ENCODE measurements at places on chromosomes 5 and 9.

DNA sequence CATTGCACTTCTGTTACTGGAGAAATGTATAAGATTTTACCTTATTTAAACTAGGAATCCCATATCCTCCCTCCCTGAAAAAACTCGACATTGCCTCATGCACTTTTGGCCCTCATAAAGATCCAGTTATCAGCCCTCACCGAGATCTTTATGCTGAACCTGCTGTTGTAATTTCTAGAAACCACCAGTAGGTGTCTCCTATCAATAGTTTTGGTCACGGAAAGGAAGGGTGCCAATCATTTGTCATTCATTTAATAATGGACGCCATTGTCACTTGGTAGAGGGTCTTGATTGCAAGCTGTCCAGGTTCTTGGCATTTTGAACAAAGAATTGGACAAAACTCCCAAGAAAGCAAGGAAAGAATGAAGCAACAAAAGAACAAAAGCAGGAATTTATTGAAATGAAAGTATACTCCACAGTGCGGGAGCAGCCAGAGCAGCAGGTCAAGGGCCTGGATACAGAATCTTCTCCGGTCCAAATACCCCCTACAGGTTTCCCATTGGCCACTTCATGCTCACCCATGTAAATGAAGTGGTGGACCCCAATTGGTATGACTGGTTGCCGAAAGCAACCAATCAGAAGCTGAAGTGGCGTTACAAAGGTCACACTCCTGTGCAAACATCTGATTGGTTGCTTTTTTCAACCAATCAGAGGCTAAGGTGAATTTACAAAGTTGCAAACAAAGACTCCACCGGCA is 524.3 kb downstream of the PSAT1 start:
- DNase-seq: no peak

GRCh38 chr5:74408150-74409043 is 232.1 kb downstream of the ENC1 start:
- DNase-seq: no peak

- no peak for DNase-seq
Measured at GRCh38 chr9:114425126-114425525, 37.3 kb upstream of the AKNA start.

- no peak for DNase-seq
Measured at GRCh38 chr5:88686726-88687125, 196.3 kb downstream of the MEF2C start.

GRCh38 chr9:131815970-131816873 is 76.3 kb upstream of the RAPGEF1 start:
- no peak for DNase-seq

Data from AG09319 (cell line).